Liver (tissue), 10 donors: ENCODE measurements at places on chromosomes 6 and 20. TPM values are rescaled to one million over a fixed set of nuclear protein-coding genes. Genes with fewer than 3 reads are reported as not detected.

FOXF2 gene
- 0.05 TPM for total RNA-seq

ZNFX1 gene
- total RNA-seq, result 10.1 TPM

POM121L2 gene
- total RNA-seq, result not detected

WFDC2 gene
- total RNA-seq, result not detected

BCLAF1 gene
- total RNA-seq, result 60.5 TPM

NKAIN4 gene
- total RNA-seq, result not detected

SYCP2L gene
- 0.33 TPM for total RNA-seq

THBD gene
- 6.6 TPM for total RNA-seq

COL9A1 gene
- 1.4 TPM for total RNA-seq

SCRT2 gene
- total RNA-seq, result not detected

C6orf58 gene
- total RNA-seq, result 0.09 TPM

ZSCAN16 gene
- total RNA-seq, result 3.5 TPM

TCF15 gene
- total RNA-seq, result not detected

SLC22A2 gene
- not detected for total RNA-seq

EPHA7 gene
- total RNA-seq, result under 0.01 TPM
